ENCODE measurements at places on chromosomes 5 and 9. TPM values are rescaled to one million over a fixed set of nuclear protein-coding genes. Genes with fewer than 3 reads are reported as not detected.

Gene RNF180
- 40.6 TPM for total RNA-seq

GRCh38 chr5:100794218-100794617 lies 108.9 kb downstream of the ST8SIA4 start:
- H3K4me3 ChIP-seq: no peak overlapping the region
- DNase-seq: no peak
- H3K4me1 ChIP-seq: no peaks in the 10 kb centered on the region

Gene DNAI1
- total RNA-seq: 0.95 TPM

GRCh38 chr5:130018641-130019040 lies 114.4 kb downstream of the CHSY3 start:
- no peaks in the 10 kb centered on the region for H3K4me1 ChIP-seq
- H3K36me3 ChIP-seq: no peaks in the 10 kb centered on the region
- DNase-seq: no peak
- H3K27ac ChIP-seq: no peak overlapping the region
- no peaks in the 10 kb centered on the region for H3K27me3 ChIP-seq
- no peak overlapping the region for H3K4me3 ChIP-seq

GRCh38 chr9:116594547-116594946 lies 92.6 kb upstream of the TRIM32 start:
- no peaks in the 10 kb centered on the region for H3K27me3 ChIP-seq
- H3K27ac ChIP-seq: no peak overlapping the region
- H3K4me3 ChIP-seq: no peak overlapping the region

DNA sequence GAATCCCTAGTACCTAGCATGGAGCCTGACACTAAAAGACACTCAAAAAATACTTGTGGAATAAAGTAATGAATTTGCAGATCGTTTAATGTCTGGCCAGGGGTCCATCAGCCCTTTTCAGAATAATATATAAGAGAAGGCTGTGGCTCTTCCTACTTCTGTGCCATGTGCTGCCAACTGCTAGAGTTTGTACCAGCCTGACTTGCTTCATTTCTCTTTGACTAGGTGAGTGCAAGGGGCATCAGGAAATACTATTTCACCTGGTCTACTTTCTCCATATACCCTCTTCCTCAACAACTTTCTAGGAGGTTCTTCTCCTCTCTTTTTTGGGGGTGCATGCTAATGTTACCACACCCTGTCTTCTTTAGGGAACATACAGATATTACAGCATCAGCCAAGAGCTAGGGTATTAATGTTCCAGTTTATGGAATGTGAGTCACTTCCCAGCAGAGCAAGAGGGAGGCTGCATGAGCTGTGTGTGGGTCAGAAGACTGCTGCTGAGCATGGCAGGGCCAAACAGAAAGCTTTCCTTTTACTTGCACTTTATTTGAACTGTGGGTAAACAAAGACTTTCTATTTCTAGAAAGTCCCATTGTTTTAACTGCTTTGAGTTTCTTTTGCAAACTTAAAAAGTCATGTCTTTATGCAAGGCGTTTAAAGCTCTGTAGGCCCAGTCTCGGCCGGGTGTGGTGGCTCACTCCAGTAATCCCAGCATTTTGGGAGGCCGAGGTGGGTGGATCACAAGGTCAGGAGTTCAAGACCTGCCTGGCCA lies 158.9 kb downstream of the ADAMTSL1 start:
- no peaks in the 10 kb centered on the region for H3K4me1 ChIP-seq
- peak overlapping the region; percentile 76 for H3K27ac ChIP-seq
- H3K4me3 ChIP-seq: no peak overlapping the region

DNA sequence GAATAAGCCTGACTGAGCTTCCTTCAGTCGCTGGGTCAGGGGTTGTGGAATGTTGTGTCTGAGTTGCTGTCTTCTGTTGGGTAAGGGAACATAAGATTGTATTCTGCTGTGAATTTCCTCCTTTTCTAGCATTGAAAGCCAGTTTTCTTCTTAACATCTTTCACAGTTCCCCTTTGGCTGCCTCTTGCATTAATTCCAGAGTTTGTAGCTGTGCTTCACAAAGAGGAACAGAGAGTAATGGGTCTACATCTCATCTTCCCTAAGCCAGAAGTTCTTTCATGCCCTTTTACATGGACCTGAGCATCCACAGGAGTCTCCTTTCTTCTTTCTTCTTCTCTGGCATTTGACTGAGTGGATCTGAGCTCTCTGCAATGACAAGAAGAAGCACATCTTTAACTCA lies 686.8 kb downstream of the KCTD16 start:
- no peak overlapping the region for H3K27ac ChIP-seq
- H3K4me3 ChIP-seq: no peak overlapping the region
- H3K36me3 ChIP-seq: no peaks in the 10 kb centered on the region
- H3K4me1 ChIP-seq: no peaks in the 10 kb centered on the region

Gene PTPDC1
- total RNA-seq: 21.6 TPM

GRCh38 chr9:93081931-93082330 lies 14.1 kb upstream of the CARD19 start:
- no peaks in the 10 kb centered on the region for H3K27me3 ChIP-seq
- DNase-seq: peak; percentile 16
- H3K36me3 ChIP-seq: no peaks in the 10 kb centered on the region
- H3K4me3 ChIP-seq: no peak overlapping the region
- peak overlapping the region; percentile 37 for H3K27ac ChIP-seq

Gene PTGES
- total RNA-seq: 4.2 TPM

Gene PLAC8L1
- 1.3 TPM for total RNA-seq

DNA sequence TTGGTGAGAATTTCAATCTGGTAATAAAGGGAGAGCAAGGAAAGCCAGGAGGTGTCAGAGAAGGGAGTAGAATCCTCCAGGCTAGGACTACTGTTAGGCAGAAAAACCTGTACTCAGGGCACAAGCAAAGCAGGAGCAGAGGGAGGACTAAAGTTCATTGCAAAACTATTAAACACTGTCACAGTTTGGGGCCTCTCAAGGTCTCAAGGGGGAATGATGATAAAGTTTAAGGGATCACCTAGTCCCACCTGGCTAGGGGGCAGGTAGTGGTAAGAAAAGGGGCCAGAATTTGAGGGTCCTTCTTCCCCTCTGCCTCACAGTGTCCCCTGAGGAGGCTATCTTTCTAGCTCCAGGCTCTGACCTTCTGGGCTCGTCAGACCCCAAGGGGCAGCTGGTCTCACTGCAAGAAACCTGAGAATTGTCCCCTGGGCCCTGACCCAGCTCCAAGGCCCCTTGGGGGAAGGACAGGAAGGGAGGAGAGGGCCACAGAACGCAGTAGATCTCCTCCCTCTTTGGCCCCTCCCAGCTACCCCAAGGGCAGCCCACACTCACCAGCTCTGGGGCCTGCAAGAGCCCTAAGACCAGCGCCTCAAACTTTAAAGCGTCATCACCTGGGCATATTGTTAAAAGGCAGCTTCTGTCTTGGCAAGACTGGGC lies 974 bp downstream of the CCDC69 start:
- no peaks in the 10 kb centered on the region for H3K4me1 ChIP-seq
- peak; percentile 57 for DNase-seq
- H3K36me3 ChIP-seq: no peaks in the 10 kb centered on the region
- peak overlapping the region; percentile 90 for H3K27ac ChIP-seq

DNA sequence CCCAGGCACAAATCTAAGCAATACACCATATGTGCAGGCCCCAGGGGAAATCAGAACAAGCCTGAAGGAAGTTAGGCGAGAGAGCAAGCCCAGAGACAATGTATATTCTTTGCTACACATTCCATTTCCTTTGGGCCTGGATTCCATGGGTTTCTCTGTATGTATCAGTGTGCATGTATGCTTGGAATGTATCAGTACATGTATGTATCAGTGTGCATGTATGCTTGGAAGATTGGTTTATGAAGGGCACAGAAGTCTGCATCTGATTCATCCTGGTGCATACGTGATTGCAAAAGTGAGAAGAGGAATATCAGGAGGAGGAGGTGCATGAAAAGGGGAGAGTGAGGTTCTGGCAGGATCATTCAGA lies 232.6 kb upstream of the ANKRD55 start:
- no peaks in the 10 kb centered on the region for H3K36me3 ChIP-seq
- no peak overlapping the region for H3K27ac ChIP-seq
- no peaks in the 10 kb centered on the region for H3K4me1 ChIP-seq
- no peak for DNase-seq
- no peaks in the 10 kb centered on the region for H3K27me3 ChIP-seq

All from uterus (tissue), 4 donors.